ENCODE measurements at places on chromosomes 1 and 21. TPM values are rescaled to one million over a fixed set of nuclear protein-coding genes. Genes with fewer than 3 reads are reported as not detected.

- no peak for DNase-seq
These were observed 78.9 kb downstream of the CAMTA1 start for GRCh38 chr1:6864166-6864565.

GRCh38 chr1:166395729-166396128 is 228.9 kb upstream of the FAM78B start:
- DNase-seq, result no peak

DNA sequence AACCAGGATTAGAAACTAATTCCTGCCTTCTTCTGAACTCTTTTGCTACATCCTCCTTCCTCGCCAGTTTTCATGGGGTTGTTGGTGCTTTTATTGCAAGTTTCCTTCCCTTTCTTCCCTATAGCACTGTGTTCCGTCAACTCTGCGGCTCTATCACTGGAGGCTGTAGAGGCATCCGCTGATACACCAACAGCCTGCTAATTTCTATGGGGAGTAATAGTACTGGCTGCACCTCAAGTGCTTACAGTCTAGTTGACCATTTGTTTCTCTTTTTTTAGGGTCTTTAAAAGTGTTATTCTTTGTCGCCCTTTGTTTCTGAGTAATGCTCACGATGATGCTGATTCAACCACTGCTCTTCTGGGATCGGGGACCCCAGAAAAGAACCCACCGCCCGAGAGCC is 746 bp downstream of the MIS18A start:
- DNase-seq, result no peak

- peak; percentile 48 for DNase-seq
These were observed 7.0 kb downstream of the FOXD2 start for GRCh38 chr1:47444562-47445465.

OR14I1 gene
- polyA plus RNA-seq, result not detected

DNA sequence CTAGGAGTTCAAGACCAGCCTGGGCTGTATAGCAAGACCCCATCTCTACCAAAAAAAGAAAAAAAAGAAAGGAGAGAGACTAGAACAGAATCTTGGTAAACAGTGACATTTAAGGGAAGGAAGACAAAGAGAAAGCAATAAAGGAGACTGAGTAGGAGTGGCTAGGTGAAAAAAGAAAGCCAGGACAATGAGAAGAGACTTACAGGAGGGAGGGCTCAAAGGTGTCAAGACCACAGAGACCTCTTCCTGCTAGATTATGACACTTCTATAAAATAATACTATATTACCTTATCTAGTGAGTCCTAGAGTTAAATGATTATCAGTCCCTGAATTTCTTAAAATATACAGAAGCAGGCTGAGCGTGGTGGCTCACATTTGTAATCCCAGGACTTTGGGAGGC is 10.1 kb upstream of the EPRS1 start:
- DNase-seq, result no peak

GRCh38 chr1:229768232-229768631 is 142.2 kb downstream of the URB2 start:
- no peak for DNase-seq

- DNase-seq, result no peak
These were observed 585.4 kb upstream of the PLXNA2 start for GRCh38 chr1:208829595-208829994.

GRCh38 chr1:27297903-27298302 is 24.1 kb upstream of the TMEM222 start:
- no peak for DNase-seq

KCNQ4 gene
- 44.5 TPM for polyA plus RNA-seq

DNA sequence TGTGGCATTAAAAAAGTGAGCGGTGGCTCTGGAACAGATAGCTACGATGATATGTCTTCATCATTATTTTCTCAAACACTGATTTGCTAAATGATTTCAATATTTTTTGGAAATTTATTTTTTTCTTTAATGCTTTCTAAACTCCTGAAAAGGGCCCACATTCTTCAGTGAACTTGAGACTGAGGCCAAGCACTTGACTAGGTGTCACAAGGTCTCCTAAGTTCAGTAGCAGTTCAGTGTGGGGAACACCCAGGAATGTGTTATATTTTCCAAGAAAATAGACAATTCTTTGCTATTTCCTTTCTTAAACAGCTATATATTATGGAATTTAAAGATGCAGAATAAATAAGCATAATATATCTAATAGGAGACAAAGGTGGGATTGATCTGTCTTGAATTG is 850.9 kb downstream of the USP25 start:
- DNase-seq, result no peak

- DNase-seq, result no peak
These were observed 11.1 kb downstream of the IFFO2 start for GRCh38 chr1:18945401-18945849.

DNA sequence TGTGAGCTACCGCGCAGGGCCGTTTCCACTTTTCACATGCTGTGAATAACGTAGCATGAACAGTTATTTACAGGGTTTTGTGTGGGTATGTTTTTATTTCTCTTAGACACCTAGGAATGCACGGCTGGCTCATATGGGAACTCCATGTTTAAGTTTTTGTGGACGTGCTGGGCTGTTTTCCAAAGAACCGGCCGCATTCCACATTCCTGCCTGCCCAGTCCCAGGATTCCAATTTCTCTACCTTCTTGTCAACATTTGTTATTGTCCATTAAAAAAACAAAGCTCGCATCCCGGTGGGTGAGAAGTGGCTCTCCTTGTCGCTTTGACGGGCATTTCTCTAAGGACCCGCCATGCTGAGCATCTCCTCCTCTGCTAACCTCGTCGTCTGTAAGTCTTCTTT is 47.1 kb upstream of the LRRC3 start:
- no peak for DNase-seq

AMPD1 gene
- 142 TPM for polyA plus RNA-seq

GRCh38 chr1:56200442-56200841 is 378.9 kb downstream of the PLPP3 start:
- DNase-seq, result no peak

- DNase-seq, result no peak
These were observed 297.9 kb downstream of the GRIK1 start for GRCh38 chr21:29641635-29642550.

OR10Z1 gene
- 0.10 TPM for polyA plus RNA-seq

DNA sequence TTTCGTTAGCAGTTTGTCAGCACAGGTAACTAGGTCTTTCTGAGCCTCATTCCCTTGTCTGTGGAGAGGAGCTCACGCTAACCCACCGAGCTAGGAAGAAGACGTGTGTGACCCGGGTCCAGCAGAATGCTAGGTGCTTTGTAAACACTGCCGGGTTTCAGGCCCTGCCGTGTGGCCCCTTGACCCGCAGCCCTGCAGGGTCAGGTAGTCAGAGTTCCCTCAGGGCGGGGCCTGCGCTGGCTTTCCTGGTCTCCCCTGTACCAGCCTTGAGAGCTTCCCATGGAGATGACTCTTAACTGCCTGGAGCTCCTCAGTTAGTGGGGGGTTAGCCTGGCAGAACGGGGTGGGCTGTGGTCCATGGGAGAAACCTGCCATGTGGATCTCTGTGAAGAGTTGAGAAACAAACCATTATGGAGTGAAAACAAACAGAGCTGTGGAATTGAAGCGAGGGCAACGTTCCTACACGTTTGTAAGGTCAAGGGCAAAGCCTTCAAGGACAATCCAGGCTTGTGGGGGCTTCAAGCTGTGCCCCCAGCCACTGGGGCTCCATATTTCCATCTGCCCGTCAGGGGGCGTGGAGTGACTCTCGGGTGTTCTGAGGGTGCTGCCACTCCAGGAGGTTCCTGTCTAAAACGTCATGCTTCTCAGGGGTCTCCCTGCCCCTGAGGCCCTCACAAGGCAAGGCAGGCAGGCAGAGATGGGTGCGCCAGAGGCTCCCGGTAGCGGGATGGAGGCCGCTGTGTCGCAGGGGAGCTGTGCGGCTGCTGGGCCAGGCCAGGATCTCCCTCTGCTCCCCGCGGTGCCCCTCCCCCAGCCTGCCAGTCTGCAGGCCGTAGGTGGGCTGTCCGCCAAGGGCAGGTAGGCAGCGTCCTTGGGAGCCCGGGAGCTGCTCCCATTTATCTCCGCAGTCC is 23.8 kb downstream of the LHX4 start:
- DNase-seq, result no peak

DNA sequence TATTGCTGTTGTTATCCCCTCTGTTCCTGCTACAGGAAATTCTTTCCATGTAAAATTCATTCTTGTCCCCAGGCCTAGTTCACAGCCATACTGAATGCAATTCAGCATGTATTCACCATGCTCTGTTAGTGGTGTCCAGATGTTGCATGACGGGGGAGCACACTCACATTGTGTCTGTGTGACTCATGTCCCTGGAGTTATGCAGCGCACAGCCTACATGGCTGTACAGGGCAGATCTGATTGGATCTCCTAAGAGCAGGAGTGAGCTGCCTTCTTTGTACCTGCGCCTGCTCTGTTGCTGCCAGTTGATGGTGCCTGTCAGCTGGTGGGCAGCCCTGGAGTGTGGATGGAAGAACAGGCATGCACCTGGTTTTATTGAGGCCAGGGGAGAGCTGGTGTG is 17.6 kb downstream of the HTR6 start:
- DNase-seq, result no peak

DNA sequence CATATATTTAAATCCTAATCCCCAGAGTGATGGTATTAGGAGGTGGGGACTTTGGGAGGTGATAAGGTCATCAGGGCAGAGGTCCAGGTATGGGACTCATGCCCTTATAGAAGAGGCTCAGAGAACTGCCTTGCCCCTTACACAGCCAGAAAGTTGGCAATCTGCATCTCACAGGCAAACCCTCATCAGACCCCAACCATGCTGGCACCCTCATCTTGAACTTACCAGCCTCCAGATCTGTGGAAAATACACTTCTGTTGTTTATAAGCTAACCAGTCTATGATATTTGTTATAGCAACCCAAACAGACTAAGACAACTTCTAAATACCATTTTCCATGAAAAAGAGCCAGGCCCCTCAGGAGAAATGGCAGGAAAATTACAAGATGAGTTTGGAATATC is 69.3 kb upstream of the PRDX6 start:
- DNase-seq, result no peak
